Activated CD8-positive, alpha-beta memory T cell treated with anti-CD3 and anti-CD28 coated beads, Interleukin-2, amount 50 U/mL, for 48 hours (primary cell): ENCODE measurements at places on chromosomes 1 and 21.
A peak's percentile ranks its signal among the peaks of the same experiment; 100 is the strongest.

GRCh38 chr1:76928522-76928921, 61.2 kb downstream of the ST6GALNAC5 start:
- no peak for DNase-seq

GRCh38 chr1:192592517-192592916, 16.9 kb downstream of the RGS1 start:
- DNase-seq: no peak

GRCh38 chr1:198030682-198031081, 113.5 kb downstream of the LHX9 start:
- DNase-seq: no peak

- no peak for DNase-seq
These were observed 144.8 kb upstream of the SAMSN1 start for GRCh38 chr21:14690886-14691285.

GRCh38 chr1:203153989-203154821, 21.4 kb downstream of the MYBPH start:
- no peak for DNase-seq

GRCh38 chr1:172391976-172392375, 28.5 kb upstream of the C1orf105 start:
- DNase-seq: no peak

DNA sequence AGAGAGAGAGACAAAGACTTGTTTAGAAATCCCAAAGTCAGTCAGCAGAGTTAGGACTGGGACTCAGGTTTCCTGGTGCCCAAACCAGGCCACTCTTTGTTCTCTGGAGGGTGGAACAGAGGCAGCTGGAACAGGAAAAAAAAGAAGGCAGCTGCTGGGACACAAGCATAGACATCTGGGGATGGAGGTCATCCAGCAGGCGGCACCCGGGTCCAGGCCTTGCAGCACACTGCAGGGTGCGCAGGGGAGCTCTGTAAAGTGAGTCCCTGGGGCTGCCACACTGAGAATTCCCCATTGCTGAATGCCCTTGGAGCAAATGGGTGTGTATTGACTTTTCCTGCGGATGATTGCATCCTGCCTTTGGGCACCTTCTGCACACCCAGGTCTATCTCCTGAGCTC, 222.9 kb upstream of the CSF3R start:
- no peak for DNase-seq

GRCh38 chr21:29082046-29082815, 8.8 kb upstream of the CCT8 start:
- DNase-seq: no peak

DNA sequence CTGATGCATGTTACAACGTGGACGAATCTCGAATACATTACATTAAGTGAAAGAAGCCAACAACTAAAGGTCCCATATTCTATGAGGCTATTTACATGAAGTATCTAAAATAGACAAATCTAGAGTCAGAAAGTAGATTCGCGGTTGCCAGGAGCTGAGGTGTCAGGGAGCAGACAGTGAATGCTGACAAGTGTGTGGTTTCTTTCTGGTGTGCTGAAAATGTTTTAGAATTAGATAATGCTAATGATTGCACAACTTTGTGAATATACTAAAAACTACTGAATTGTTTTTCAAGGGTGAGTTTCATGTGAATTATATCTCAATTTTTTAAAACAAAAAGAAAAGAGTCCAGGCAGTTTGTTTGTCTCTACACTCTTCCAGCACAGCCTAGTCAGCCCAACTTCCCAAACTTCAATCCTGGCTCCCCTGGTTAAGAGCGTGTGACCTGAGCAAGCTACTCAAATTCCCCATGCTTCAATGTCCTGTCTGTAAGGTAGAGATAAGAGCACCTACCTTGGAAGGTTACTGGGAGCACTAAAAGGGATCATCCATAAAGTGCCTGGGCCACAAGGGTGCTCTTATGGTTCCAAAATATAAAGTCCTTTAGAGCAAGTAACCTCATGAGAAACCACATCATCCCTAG, 20.9 kb downstream of the HLCS start:
- no peak for DNase-seq

- no peak for DNase-seq
These were observed 40.7 kb downstream of the WDR3 start for GRCh38 chr1:117970252-117970651.

DNA sequence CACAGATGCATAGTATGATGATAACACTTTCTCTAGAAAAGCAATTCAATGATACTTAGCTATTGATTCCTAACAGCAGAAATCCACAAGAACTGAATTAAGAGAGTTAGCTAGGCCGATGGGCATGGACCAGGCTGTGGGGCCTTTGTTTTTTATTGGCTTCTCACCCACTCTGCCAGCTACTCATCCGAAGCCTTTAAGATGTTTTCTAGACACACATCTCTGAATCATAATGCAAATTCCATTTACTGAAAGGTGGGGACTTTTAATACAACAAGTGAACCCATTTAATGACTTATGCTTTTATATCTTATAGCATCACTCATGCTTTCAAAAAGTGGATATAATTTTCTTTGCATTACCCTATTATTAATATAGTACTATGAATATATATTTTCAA, 170.2 kb downstream of the RUNX1 start:
- DNase-seq: no peak

GRCh38 chr1:91842056-91842455, 43.9 kb downstream of the TGFBR3 start:
- no peak for DNase-seq

DNA sequence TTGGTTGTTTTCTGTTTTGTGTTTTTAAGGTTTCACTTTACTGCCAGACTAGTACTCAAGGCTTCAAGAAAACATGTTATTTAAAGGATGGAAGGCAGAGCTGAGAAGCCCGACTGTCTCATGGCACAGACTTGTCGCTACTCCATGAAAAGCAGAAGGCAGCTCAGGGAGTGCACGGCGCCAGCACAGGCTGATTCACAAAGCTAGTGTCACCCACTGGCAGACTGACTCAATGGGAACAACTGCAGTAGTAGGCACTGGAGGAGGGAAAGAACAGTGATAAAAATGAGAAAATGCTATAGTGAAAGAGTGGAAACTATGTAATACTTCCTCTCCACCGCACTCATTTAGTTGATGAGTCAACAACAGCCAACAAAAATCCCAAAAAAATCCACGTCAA, 14.7 kb downstream of the HSF2BP start:
- no peak for DNase-seq

- peak; percentile 84 for DNase-seq
These were observed 28.1 kb upstream of the RNF19B start for GRCh38 chr1:32992489-32993323.

DNA sequence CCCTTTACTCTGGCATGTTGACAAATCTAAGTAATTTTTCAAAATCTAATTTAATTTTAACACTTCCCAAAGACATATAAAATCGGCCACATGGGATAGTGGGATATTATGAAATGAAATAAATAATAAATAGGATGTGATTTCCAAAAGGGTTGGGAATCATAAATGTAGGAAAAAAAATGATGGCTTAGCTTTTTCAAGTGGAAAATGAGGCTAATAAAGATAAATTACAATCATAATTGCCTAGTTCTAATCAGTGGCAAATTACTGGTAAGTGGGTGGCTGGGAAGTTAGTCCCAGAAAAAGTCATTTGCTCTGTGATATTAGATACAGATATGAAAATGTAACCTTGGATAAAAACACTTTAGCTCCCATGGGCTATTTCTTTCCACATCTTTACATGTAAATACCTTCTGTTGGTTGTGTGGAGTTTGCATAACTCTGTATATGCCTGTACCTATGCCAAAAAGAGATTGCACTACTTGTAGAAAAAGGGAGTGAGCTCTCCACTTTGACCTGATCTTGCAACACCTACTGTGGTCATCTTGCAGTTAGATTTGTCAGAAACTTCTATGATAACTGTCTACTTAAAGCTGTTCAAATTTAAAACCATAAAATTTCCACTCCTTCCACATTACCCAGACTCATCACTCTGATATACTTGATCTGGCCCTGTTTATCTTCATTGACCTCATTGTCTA, 284.6 kb upstream of the KAZN start:
- no peak for DNase-seq

DNA sequence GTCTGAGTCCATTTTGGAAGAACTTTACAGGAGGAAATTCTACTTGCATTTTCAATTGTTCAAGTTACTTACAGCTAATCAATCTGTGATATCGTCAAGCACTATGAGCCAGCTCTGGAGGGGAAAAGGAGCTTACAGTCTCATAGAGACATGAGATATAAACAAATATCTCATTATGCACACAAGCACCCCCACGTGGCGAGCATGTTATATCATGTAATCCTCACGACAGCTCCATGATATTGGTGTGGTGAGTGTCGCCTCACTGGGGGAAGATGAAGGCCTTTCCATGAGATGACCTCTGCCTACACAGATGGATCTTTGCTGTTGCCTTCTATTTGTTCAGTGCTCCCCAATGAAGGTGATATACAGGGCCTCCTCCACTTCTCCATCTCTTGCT, 34.6 kb downstream of the TNR start:
- no peak for DNase-seq

GRCh38 chr1:205934788-205935187, 8.5 kb downstream of the SLC26A9 start:
- no peak for DNase-seq

DNA sequence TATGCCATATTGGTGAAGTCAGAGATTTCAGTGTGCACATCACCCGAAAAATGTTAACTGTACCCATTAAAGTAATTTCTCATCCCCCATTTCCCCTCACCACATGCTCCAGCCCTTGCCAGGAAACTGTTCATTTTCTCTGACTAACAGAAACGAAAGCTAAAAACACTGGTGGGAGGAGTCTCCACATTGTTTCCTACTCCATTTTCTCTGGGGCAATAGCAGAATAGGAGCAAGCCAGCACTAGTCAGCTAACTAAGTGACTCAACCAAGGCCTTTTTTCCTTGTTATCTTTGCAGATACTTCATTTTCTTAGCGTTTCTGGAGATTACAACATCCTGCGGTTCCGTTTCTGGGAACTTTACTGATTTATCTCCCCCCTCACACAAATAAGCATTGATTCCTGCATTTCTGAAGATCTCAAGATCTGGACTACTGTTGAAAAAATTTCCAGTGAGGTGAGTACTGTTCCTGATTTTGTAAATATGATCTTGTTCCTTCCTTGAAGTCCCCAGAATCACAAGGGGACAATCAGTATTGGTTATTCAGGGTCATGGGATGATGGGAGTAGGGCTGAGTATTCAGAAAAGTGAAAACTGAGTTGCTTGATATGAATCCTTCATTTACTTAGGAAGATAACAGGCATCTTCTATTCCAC, at the start of gene IFI16:
IFI16 (plus strand) TSS at position 204 of the 658 bp plus-strand sequence. CDS start 4,774 bp downstream, outside the sequence.
- DNase-seq: no peak

DNA sequence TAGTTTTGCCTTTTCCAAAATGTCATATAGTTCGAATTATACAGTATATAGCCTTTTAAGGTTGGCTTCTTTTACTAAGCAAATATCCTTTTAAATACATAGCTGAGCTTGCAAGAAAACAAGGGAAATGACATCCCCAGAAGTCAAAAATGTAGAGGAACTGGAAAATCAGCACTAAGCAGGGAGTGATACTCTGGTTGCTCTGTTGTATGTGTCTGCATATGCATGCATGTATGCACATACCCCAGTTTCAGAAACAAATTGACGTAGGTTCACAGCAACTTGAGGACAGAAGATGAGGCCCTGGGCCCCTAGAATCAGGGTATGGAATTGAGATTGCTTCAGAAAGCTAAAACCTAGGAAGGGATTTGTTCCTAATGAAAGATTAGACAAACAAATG, 75.1 kb upstream of the GNG4 start:
- no peak for DNase-seq

- DNase-seq: no peak
These were observed 1.0 kb upstream of the OR10J4 start for GRCh38 chr1:159430985-159431384.

DNA sequence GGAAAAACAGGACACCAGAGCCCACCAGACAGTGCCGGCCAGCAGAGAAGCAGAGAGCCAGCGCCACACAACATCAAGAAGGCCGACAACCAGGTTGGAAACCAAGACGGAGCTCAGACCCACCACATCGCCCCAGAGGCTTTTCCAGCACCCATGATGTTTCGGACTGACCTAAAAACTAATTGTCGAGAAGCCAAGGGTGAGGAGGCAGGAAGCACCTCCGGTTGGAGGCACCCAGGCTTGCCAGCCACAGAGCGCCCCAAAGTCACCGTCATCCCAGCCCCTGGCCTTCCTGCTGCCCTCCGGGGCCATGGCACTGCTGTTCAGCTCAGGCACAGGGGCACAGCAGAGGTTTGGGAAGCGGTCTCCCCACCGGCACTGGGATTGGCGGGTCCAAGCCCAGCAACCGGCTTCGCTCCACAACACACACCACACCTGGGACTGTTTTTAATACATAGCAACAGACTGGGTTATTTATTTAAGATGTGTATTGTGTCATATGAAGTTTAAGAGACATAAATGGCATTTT, 67.2 kb downstream of the SLC37A1 start:
- DNase-seq: no peak

DNA sequence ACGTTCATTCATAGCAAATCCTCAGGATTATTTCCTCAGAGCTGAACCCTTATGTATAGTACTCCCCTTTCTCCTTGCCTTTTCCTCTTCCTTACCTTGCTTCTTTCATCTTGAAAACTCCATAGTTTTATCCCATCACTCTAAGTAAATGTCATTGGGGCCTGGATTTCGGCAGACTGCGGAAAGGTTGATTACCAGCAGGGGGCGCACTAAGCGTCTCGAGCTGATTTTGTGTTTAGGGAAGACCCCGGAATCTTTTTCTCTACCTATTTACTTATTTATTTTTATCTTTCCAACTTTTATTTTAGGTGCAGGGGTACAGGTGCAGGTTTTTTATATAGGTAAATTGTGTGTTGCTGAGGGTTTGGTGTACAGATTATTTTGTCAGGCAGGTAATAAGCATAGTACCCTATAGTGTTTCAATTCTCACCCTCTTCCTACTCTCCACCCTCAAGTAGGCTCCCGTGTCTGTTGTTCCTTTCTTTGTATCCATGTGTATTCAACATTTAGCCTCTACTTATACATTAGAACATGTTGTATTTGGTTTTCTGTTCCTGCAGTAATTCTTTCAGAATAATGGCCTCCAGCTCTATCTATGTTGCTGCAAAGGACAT, 11.4 kb upstream of the MTARC1 start:
- DNase-seq: peak; percentile 82

- DNase-seq: peak; percentile 87
These were observed 771 bp upstream of the RAD54L start for GRCh38 chr1:46246548-46247435.
